Activated naive CD4-positive, alpha-beta T cell (primary cell): ENCODE measurements at places on chromosomes 12 and 14.

GRCh38 chr14:75315144-75315543, 36.5 kb downstream of the FOS start:
- DNase-seq, result no peak

- DNase-seq, result no peak
Measured at GRCh38 chr14:103611215-103611614, 17.8 kb upstream of the KLC1 start.

GRCh38 chr14:97970222-97970621, 1173.0 kb downstream of the VRK1 start:
- no peak for DNase-seq

DNA sequence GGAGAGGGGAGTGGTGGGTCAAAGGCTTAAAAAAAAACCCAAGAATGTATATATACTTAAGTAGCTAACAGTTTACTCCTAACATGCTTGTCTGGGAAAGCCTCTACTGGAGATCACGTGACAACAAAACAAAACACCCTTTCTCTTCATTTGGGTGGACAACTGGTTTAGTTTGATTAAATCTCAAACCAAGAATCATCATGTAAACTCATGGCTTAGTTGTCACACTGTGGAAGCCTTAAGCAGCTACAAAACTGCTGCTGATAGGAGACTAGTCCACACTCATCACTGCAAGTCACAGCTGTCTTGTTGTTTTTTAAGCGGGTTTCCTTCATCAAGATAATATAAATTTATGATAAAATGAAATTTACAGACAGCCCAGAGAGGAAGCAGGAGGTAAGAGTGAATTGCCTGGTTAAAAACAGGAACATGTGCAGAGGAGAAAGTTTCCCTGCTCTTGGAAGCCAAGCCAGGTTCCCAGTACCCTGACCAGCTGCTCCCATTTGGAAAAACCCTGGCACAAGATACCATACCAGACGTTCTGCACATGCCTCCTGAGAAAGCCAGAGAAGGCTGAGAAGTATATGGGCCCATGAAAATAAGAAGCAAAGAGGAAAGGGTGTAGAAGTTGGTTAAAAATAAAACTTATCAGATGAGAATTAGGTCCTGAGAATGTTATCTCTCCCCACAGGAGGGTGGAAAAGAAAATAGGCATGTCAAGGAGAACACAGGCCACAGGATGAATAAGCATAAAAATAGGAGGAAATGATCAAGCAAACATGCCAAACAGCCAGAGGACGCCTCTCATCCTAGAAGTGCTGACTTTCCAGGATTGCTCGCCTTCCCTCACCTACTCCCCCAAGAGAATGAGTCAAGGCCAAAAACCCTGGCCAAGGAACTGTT, 34.0 kb downstream of the EGLN3 start:
- no peak for DNase-seq

DNA sequence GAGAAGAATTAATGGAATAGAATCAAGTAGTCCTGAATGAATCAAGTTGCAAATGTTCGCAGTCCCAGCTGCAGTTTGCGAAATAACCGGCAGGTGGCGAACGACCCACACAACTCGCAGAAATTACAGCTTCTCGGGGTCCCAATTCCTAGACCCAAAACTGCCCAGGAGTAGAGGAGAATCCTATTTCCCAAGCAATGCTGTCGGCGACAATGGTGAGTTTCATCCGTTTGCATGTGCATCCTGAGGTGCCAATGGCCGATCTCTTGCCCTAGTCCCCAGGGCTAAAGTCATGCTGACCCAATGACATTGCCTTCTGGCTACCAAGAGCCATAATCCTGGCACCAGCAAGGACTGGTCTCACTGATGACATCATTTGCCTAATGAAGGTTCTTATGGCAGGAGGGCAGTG, 8.5 kb upstream of the ASCL1 start:
- DNase-seq, result no peak

DNA sequence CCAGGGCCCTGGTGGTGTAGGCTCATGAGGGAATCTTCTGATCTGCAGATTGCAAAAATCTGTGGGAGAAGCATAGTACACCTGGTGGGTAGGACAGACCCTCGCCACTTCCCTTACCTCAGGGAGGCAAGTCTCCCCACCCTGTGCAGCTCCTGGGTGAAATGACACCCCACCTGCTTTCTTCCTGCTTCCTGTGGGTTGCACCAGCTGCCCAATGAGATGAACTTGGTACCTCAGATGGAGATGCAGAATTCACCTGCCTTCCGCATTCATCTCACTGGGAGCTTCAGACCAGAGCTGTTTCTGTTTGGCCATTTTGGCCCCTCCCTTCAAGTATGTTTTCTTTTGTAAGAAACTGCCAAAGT, 4.7 kb downstream of the CLEC2D start:
- no peak for DNase-seq

- DNase-seq, result no peak
Measured at GRCh38 chr12:64220046-64220445, 2.0 kb downstream of the KICS2 start.

GRCh38 chr12:128766738-128767501, 56.8 kb downstream of the SLC15A4 start:
- no peak for DNase-seq

DNA sequence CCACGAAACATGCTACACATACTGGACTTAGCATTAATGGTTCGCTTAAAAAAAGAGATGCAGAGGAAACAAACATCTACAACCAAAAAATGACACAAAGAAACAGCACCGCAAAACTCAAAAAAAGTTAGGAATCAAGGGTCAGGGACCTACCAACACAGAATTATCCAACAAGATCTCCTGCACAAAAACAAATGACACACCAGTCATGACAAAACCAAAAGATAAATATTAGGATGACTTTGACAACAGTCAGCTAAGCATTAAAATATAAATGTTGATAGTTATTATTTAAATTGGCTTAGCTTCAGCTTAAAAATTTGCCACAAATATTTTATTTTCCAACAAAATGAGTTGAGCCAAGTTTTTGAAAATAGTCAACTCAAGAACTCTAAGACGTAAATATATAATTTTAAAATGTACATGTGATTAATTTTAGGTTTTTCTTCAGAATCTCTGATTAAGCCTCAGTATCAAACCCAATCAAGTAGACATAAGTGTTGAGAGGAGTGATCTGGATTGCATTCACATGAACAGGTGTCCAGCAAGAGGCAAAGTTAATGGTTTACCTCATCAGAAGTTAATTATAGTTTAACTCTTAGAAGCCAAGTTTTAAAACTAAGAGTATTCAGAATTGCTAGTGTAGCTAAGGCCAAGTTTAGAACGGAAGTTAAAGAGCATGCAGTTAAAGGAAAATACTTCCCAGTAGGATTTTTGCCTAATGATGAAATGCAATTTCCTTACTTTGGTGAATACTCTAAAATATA, 79.9 kb downstream of the HEATR5A start:
- no peak for DNase-seq

DNA sequence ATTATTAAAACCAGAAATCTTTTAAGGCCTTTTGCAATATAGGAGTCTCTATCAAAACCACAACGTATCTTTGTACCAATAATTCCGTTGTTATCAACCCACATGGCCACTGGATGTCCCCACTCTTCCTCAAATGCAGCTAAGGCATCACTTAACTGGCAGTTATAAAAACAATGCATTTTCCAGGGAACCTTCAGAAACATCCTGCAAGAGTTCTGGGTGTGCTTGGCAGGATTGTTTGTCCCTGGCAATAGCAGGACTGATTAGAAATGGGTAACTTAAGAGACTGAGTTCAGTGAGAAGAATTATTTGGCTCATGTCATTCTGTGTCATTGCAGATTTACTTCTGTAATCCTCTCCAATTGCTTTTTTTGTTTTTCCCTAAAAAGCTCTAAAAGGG, 112.0 kb downstream of the SLC15A5 start:
- DNase-seq, result no peak

- no peak for DNase-seq
Measured at GRCh38 chr12:104736307-104736706, 221.8 kb downstream of the SLC41A2 start.

GRCh38 chr14:105206873-105207272, 25.8 kb upstream of the NUDT14 start:
- no peak for DNase-seq

GRCh38 chr12:12539028-12539810, 23.4 kb downstream of the DUSP16 start:
- no peak for DNase-seq

DNA sequence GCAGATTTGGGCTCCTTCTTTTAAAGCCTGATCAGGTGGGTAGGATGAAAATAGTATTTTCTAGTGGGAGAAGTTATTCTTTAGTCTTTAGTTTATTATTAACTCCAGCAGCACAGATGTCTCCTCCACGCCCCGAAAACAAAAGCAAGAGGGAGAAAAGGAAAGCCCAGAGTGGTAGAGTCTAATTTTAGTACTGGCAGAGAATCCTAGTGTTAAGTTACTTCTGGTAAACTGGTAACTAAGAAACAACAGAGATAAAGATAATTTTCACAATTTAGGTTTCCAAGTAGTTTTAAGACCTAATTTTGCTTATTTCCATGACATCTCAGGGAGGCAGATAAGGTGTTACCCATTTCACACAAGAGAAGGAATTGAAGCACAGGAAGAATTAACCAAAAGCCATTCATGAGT, 16.3 kb downstream of the ATP5MC2 start:
- no peak for DNase-seq

- no peak for DNase-seq
Measured at GRCh38 chr12:38586789-38587188, 270.2 kb downstream of the ALG10B start.

DNA sequence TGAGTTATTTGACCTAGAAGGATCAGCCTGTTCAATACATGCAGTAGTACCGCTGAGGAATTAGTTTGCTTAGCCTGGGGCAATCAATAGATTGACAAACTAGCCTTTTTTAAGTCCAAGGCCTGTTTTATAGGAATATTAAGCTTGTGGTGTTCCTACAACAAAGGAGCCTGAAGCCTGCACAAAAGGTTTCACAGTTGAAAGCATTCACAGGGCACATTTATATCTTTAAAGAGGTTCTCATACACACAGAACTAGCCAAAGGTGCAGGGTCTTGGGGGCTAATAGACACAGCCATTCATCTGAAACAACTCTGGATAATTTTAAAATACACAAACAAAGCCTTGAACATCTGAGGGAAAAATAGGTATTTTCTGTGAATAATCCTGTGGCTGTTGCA, 160.3 kb downstream of the RPS29 start:
- DNase-seq, result no peak

DNA sequence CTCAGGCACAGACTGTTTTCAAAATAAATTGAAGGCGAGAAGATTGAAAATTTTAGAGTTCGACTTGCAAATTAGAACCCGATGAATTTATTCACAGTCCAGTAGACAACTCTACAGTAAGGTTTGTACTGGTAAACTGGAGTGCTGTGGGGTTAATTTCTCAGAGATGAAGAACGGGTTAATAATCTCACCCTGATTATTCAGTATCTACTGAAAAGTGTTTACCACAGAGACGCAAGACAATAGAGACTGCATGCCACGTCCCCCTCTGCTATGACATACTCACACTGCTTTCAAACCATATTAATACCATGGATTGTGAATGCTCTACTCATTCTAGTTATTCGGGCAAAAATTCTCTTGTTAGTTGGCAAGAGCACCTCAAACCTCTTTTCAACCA, 36.1 kb downstream of the CFL2 start:
- no peak for DNase-seq

GRCh38 chr14:93003945-93004698, 81.2 kb downstream of the CHGA start:
- no peak for DNase-seq

DNA sequence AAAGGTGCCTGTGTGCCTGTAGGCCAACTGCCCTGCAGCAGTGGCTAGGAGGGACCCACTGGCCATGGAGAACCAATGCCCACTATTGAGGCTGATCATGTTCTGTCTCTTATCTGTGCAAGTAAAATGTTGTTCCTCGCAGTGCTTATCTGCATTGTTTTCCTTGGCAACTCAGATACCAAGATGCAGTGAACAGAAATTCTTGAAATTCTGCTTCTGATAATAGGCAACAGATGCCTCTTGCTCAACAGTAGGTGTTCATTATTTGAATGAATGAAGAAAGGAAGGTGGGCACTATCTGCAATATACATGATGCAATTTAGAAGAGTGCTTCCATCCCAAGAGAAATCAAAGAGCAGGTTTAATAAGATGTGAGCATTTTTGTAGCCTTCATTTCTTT, 232.2 kb downstream of the NUAK1 start:
- no peak for DNase-seq

- no peak for DNase-seq
Measured at GRCh38 chr14:101480022-101480746, 81.1 kb upstream of the DIO3 start.

- DNase-seq, result no peak
Measured at GRCh38 chr12:122104844-122105243, 26.3 kb downstream of the MLXIP start.

DNA sequence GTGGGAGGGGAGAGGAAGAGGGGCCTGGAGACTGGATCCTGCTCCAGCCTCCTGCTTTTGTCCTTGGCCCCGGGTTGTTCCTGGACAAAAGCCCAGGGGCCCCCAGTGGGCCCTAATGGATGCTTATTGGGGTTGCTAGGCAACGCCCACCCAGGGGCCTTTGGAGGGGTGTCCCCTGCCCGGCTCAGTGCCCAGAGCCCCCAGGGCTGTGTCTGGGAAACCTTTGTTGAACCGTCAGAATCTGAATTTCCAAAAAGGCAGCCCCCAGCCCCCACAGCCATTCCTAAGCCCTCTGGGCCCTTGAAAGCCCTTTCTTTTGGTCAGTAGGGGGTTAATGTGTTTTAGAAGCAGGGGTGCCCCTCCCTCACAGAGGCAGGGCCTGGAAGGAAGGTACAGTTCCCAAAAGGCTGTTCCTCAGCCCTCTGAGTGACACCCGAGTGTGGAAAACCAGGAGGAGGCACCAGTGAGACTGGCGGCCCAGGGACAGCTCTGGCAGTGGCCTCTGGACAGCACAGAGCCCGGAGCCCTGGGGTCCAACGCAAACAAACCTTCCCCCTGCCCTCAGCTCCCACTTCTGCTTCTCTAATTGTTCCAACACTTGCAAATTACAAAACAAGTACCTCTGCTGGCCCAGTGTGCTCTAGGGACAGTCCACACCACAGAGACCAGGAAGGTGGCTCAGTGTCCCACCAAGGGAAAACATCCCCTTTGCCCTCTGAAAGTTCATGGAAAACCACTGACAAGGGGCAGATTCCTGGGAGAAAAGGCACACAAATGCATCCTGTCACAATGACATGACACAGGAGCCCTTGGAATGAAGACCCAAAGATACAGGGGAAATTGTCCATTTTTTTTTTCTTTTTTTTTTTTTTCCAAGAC, 19.4 kb downstream of the HHIPL1 start:
- no peak for DNase-seq

- DNase-seq, result no peak
Measured at GRCh38 chr12:104749545-104749944, 208.5 kb downstream of the SLC41A2 start.

- no peak for DNase-seq
Measured at GRCh38 chr12:109421355-109422087, 55.6 kb downstream of the KCTD10 start.

GRCh38 chr12:153080-153746, 60.7 kb downstream of the SLC6A12 start:
- DNase-seq, result peak; percentile 19
